ENCODE measurements at places on chromosomes 11 and 22. TPM values are rescaled to one million over a fixed set of nuclear protein-coding genes. Genes with fewer than 3 reads are reported as not detected.

FAM180B gene
- polyA plus RNA-seq, result not detected

- DNase-seq, result no peak
Observed at GRCh38 chr22:39287076-39287725, 32.2 kb downstream of the RPL3 start.

GRCh38 chr11:134501406-134502152, 89.5 kb upstream of the B3GAT1 start:
- DNase-seq, result no peak

TRIM51 gene
- polyA plus RNA-seq, result not detected

DNA sequence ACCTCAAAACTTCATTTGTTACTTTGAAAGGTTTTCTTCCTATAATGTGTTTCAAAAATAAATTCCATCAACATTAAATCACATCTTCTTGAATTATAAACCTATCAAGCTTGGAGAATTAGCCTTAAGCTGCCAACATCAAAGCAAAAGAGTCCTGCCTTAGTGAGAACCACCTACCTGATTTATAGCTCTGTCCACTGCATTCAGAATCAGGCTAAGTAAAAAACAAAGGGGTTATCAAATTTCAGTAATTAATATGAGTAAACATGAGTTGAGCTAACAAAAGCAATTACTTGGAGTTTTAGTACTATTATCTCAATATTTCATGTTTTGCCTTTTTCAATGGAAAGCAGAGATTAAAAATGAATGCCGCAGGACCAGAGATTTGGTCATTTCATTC, 73.9 kb downstream of the CADM1 start:
- DNase-seq, result no peak

DNA sequence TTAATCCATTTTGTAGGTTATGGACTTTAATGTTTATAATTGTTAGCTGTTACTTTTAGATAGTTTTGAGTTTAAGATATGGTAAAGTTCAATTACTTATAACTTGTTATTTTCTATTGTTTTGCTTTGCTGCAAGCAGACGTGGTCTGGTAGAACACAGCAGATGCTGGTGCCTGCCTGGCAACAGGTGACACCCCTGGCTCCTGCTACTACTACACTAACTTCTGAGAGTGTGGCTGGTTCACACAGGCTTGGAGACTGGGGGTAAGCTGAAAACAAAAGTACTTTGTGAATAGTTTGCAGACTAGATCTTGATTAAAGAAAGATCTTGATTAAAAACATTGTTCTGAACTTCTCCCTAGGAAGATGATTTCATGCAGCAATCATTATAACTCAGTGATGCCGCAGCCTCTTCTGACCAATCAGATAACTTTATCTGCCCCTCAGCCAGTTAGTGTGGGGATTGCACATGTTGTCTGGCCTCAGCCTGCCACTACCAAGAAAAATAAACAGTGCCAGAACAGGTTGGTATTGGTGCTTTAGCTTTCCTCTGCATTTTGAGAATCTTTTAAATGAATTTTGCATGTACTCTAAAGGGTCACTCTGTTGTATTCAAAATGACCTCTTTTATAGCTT, 90.4 kb downstream of the HIPK3 start:
- no peak for DNase-seq

DNA sequence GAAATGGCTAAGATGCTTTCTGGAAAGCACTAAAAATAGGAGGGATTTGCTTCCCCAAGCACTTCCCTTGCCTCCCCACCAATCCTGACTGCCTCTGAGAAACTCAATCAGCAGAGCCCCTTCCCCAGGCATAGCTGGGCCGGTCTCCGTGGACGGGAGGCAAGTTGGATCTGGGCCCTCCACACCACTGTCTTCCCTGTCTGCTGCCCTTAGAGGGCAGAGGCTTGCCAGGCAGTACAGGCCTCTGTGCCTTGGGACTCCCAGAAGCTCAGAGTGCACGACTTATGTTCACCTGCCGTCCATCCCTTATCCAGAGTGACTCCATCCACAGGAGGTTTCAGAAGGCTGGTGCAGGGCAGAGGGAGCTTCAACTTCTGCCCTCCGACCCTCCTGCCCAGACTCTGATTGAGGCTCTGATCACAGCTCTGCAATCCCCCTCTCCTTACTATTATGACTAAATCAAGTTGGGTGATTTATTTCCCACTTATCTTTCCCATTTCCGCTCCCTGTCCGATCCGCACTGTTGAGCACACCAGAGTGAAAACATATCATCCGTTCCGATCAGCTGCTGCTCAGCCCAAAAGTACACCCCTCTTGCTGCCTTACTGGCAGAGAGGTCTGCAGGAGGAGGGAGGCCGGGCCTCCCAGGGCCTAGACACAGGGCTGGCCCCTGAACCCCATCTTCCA, 71.8 kb downstream of the DSCAML1 start:
- no peak for DNase-seq

NXPE2 gene
- polyA plus RNA-seq, result 0.54 TPM

DNA sequence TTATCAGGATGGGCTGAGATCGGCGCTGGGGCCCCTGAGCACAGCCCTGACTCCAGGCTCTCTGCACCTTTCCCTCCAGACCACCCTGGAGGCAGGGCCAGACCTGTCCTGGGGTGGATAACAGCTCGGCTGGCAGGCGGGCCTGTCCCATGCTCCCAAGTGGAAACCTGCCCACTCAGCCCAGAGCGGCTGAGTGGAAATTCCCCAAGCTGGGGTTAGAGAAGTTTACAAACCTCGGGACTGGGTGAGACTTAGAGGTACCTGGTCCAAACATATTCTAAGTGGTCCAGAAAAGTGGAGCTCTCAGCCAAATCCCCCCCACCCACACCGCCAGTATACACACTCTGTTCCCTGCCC, 4.8 kb upstream of the FXYD2 start:
- DNase-seq, result no peak

SMDT1 gene
- polyA plus RNA-seq, result 304 TPM

- no peak for DNase-seq
Observed at GRCh38 chr22:50443801-50444625, 30.8 kb downstream of the SBF1 start.

DNA sequence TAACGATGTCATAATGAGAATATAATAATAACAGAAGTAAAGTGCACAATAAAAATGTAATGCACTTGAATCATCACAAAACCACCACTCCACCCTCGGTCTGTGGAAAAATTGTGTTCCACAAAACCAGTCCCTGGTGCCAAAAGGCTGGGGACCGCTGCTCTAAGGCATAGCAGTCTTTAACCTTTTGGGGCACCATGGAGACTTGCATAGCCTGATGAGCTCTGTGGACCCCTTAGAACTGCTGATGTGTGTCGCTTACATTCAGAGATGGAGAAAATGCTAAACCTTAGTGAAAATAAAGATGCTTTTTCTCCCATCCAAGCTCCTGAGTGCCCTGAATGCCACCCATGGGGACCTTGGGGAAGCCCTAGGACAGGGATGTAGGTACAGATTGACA, 87.6 kb upstream of the SEPTIN5 start:
- DNase-seq, result no peak

CFAP300 gene
- 1.3 TPM for polyA plus RNA-seq

RHOD gene
- 35.9 TPM for polyA plus RNA-seq

OLFML1 gene
- 7.7 TPM for polyA plus RNA-seq

DNA sequence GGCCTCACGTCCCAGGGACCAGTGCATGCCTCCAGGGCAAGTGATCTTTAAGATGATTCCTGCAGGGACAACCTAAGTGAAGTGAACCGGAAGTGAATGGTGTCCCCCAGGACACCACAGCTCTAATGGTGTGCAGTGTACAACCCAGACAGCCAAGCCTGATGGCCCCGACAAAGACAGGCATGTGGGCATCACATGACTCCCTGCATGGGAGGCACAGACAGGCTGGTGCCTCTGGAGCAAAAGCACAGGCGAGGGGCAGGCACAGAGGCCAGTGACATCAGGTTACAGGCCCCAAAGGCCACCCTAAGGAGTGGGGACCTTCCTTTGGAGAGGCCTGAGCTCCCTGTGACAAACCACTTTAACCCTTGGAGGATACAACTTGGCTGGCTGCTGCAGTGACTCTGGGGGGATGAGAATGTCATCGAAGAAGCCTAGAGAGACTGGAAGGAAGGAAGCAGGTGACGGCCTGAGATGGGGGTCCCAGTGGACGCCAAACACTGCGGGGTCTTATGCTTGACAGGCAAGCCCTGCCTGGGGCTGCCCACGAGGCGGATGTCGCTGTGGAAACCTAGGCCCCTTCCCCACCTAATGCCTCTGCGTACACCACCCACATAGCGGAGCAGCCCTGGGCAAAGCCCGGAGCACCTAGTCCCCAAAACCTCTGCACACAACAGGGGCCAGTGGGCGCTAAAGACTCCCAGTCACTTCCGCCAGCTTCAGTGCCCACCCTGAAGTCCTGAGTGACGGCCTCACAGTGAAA, 12.4 kb downstream of the POLR3H start:
- no peak for DNase-seq

DNA sequence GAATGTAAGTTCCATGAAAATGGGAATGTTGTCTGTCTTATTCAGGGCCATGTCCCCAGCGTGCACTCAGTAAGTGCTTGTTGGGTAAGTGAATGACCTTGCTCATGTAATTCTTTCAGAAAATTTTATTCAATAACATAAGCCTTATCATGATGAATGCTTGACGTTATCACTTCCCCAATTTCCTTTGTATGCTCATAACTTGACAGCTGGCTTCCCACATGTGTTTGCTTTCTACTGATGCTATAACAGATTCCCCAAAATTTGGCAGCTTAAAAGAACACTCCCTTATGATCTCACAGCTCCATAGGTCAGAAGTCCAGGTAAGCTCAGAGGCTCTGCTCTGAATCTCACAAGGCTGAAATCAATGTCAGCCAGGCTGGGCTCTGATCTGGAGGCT, 155.8 kb upstream of the POU2AF2 start:
- no peak for DNase-seq

GRCh38 chr11:126146454-126147192, 64.8 kb downstream of the RPUSD4 start:
- no peak for DNase-seq

GRCh38 chr11:81674211-81674610, 1059.5 kb downstream of the FAM181B start:
- DNase-seq, result no peak

OR51M1 gene
- not detected for polyA plus RNA-seq
